Amniotic stem cell (primary cell): ENCODE measurements at places on chromosomes 13 and 19.

DNA sequence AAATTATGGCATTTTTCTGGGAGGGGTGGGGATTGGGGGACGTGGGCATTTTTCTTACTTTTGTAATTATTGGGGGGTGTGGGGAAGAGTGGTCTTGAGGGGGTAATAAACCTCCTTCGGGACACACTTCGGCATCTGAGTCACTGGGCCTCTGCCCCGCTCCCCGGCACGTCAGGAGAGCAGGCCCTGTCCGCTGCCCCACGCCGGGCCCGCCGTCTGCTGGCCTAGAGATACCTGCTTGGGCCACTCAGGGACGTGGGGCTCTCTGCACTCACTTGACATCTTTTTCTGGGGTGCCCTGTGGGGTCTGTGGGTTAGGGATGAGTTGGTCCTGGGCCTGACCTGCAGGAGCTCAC is 3.5 kb upstream of the FTL start:
- DNase-seq = no peak

GRCh38 chr19:45376045-45376724 is 5.8 kb upstream of the ERCC2 start:
- DNase-seq = peak; percentile 54

DNA sequence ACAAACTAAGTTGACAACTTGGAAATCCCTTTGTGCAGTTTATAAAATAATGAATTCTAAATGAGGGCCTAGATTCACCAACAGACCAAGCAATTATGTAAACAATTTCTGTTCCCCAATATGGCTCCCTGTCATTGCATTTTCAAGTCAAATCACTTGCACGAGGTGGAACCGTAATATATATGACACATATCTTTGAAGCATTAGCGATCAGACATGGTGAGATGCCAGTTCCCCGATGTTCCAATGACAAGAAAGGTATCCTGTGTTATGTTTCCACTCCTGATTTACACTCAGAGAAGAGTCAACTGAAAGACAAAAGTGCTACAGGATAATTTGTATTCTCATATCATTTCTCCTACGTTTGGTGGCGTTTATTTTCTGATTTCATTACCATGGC is 108.5 kb upstream of the TDRD3 start:
- DNase-seq = no peak

- DNase-seq = no peak
These were observed 108.8 kb downstream of the NDFIP2 start for GRCh38 chr13:79589603-79590393.

DNA sequence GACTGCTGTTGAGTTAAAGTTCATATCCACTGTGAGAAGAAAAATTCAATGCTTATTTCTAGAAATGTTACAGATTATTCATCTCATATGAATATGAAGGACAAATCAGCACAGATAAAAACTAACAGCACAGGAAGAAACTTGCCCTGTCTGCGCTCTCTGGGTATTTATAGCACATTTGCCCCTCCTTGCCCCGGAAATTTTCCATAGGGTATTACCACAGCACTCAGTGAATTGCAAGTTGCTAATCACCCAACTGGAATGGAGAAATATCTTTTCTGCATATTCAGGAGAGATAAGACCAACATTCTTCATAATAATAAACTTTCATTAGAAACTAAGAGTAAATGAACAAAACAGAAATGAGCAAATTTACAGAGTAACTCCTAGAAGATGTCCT is 318.0 kb upstream of the KLF12 start:
- DNase-seq = no peak

- no peak for DNase-seq
These were observed 463.9 kb upstream of the MIR17HG start for GRCh38 chr13:90883592-90883991.

GRCh38 chr19:55654868-55655647 is at the start of gene U2AF2:
Gene U2AF2, plus strand, starts transcription at chr19:55655035. Its CDS starts 70 bp downstream, at chr19:55655105.
- peak; percentile 56 for DNase-seq

GRCh38 chr19:45824531-45825262 is 9.6 kb upstream of the RSPH6A start:
- DNase-seq = no peak

- peak; percentile 52 for DNase-seq
These were observed 11.5 kb upstream of the CNFN start for GRCh38 chr19:42401365-42402303.

DNA sequence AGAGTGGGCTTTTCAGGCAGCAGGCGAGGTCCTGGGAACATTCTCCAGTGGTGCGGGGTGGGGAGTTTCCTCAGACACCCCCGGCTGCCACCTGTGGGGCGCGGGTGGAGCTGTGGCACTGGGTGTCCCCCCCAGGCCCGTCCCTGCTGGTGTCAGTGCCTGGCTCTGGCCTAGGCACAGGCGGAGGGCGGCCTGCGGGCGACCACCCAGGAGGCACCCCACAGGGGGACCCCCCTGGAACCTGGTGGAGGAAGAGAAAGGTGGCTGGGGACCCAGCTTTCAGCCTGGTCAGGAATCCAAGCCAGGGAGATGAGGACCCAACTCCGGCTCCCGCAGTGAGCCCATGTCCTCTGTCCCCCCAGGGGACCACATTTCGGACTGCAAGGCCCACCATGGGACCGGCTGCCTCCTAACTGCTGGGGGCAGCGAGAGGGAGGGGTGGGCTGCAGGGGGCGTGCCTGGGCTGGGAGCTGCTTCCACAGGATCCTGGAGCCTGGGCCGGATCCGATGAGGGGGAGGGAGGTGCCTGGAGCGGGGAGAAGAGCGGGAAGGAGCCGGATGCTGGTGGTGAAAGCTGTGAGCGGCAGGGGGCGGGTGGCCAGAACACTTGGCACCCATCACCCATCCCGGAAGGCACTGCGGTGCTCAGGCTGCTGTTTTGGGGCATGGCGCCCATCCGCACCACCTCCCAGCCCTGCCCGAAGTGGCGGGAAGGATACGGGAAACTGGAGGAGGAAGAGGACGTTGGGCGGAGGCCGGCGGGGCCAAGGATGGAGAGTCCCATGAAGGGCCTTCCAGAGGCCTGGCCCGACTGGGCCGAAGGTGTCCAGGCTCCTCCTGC is 5.5 kb upstream of the CTXN1 start:
- DNase-seq = no peak

- no peak for DNase-seq
These were observed at the start of gene PDE4A for GRCh38 chr19:10420444-10421239. Gene PDE4A, plus strand, starts transcription at chr19:10420538. Its CDS starts 227 bp downstream, at chr19:10420765.

DNA sequence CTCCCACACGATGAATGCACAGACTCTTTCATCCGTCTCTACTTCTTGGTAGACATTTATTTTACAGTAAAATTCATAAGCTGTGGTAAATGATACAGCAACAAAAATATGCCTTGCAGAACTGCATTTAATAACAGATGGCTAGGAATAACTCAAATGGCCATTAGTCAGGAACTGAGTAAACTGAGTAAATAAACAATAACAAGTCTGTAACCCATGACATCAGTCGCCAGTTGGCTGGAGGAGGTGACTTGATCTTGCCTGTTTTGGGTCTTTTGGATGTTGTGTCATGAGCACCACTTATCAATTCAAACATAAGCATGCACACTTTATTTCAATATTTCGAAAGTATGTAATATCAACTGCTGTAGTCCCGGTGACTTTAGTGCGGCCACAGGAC is 632.6 kb upstream of the ARGLU1 start:
- no peak for DNase-seq

- DNase-seq = no peak
These were observed 79.1 kb downstream of the ZNF429 start for GRCh38 chr19:21584537-21584936.

- DNase-seq = no peak
These were observed 1746.2 kb upstream of the PRR20A start for GRCh38 chr13:55394470-55394869.

GRCh38 chr13:22979952-22980351 is 200.8 kb upstream of the SGCG start:
- no peak for DNase-seq

DNA sequence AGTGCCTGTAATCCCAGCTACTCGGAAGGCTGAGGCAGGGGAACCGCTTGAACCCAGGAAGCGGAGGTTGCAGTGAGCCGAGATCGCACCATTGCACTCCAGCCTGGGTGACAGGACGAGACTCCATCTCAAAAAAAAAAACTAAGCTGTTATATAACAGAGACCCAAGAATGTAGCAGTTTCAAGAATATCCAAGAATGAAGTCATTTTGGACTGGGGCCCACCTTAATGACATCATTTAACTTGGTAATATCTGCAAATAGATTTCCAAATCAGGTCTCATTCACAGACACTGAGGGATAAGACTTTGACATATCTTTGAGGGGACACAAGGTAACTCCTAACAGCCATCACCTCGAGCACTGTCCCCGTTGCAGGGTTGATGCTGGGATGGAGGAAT is 36.5 kb upstream of the MRI1 start:
- no peak for DNase-seq

DNA sequence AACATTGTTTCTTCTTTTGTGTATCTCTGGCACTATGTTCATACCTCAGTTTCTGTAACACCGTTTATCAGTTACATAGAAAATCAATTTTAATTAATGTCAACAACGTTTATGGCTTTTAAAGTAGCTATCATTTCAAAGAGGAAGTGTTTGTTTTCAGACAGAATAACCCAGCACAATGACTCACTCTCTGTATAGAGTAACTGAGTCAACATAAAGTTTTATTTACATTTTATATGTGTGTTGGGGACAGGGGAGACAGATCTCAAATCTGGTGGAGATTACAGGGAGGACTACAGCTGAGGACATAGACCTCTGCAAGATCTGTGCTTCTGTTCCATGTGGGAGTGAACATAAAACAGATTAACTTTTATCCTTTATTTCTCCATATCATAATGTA is 2590.1 kb downstream of the PCDH9 start:
- no peak for DNase-seq

- DNase-seq = peak; percentile 29
These were observed 1.7 kb downstream of the GTF3A start for GRCh38 chr13:27425918-27426630.

- no peak for DNase-seq
These were observed 21.4 kb upstream of the USP12 start for GRCh38 chr13:27192973-27193372.

DNA sequence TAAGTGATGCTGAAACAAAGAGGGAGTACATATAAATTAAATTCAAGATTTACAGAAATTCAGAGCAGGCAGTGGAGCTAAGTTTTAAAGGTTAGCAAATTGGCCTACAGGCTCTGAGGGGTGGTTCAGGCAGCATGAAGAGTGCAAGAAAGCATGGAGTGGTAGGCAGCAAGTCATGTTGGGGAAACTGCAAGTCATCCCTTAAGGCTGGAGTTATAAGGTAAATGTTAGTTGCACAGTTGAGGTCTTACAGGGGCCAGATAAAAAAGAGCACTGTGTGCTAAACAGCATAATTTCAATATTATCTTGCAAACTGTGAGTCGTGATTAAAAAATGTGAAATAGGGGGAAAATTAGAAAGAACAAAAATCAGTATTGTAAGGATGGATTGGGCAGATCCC is 106.2 kb downstream of the VWA8 start:
- DNase-seq = no peak

- DNase-seq = peak; percentile 75
These were observed 134.4 kb upstream of the TSC22D1 start for GRCh38 chr13:44710576-44710975.

DNA sequence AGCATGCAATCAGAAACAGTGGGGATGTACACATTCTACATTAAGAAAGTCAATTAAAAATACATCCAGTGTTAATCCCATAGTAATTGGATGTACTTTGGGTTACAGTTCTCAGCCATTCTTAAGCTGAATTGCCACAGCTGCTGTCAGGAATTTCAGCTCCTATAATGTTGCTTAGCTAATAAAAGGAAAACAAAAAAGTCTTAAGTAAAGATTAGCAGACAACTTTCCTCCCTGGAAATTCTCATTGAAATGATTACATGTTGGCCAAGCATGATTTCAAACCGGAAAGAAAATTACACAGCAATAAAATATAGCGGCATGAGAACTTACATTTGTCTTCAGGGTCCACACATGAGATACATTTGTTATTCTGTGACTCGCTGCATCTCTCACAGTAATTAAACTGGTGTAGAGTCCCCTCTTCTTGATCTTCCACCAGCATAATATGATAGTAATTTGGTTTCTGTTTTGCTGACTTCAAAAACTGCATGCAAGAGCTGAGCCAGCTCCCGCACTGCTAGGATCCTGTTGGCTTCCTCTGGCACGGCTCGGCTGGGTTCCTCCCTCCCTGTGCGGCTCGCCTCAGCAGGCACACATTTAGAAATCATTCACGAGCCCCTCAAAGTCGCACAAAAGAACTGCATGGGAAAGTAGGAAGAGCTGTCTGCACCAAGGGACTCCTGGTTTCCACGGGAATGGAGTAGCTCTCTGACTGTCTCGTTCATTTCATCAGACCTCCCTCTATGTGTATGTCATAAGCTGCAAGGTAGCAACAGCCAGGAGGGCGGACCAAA is at the start of gene HTR2A:
Gene HTR2A, minus strand, starts transcription at position 713 of the 797 bp plus-strand sequence. CDS start 1,147 bp downstream, outside the sequence.
- DNase-seq = no peak
